HS-5 (cell line): ENCODE measurements at places on chromosomes 7 and 10.

DNA sequence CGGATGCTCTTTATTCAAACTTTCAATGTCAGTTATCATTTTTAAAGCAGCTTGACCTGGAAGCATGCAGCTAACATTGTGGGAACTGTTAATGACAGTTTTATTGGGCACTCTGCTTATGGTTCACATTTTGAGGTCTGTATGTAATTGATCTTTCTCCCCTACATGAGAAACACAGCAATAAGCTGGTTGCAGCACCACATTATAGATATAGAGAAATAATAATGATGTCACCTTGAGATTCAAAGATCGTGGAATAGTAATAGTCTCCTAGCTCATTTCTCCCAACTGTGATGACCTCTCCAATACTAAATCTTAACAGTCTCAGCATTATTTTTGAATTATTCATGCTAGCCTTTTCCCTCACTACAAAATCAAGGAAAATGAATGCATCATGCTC lies 22.7 kb upstream of the MGMT start:
- DNase-seq, result no peak

DNA sequence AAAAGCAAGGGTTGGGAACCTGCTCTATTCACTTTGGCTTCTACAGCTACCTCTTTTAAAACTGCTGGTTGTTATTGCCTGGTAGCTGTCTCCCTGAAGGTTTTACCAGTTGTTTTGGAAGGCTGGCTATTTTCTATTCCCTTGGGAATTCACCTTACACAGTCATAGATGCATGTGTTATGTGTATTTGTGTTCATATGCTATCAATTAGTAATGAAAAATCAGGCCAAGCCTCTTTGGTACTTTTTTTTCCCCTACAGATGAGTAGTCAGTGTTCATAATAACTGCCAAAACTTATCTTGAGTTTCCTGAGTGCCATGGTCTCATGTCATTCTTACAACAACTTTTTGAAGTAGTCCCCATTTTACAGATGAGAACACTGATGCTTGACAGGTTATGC lies 738.0 kb upstream of the GALNT17 start:
- DNase-seq, result no peak

DNA sequence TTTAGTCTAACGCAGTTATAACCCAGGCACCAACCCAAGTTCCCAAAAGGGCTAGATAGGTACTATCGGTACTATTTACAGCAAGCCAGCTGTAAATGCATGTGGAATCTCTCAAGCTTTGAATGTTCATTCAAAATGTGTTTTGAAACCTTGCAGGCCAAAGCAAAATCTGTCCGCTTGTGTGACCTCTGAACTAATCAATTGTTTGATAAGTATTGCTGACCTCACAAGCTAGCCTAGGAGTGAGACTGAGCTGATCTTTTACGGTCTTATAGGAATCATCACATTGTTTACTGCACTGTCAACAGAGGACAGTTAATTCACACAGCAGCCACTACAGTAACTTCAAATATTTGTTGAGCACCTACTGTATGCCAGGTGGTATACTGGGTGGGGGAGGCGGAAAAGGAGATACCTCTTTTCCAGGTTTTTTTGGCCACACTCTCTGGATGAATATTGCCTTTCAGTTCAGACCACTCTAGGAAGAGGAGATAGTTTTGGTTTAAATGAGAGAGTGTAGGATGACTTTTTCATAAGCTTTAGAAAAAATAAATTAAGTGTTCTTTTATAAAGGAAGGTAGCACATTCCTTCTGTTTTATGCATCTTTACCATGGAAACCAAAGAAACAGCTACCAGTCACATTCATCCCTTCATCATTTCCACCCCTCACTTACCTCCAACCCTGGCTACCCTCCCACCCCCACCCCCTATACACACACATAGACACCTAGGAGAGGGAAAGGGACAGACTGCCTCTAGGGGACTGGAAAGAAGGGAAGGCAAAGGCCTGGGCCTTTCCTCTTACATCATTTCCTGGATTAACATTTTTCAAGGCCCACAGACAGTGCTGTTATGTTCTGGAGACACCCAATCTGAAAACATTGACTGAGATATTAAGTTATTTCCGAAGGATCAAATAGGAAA lies 2.4 kb downstream of the PAPSS2 start:
- DNase-seq, result no peak

- DNase-seq, result no peak
Observed at GRCh38 chr10:97762816-97763215, 9.0 kb downstream of the SFRP5 start.

DNA sequence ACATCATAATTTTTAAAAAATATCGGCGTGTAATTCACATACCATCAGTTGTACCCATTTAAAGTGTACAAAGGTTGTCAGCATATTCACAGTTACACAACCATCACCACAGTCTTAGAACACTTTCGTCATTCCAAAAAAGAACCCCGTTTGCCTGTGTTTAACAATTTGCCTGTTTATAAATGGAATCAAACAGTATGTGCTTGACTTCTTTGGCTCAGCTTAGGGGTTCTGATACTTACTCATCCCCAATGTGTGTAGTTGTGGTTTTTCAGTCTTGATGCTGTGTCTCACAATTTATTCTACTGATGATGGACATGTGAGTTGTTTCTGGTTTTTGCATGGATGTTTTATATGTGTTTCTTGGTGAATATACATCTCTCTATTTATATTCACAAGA lies 50.0 kb downstream of the PRPF18 start:
- no peak for DNase-seq

- DNase-seq, result no peak
Observed at GRCh38 chr7:108455998-108456677, at the start of gene NRCAM. TSS of gene NRCAM (minus strand) at chr7:108456436. CDS start at chr7:108240064, 216,372 bp downstream.

- no peak for DNase-seq
Observed at GRCh38 chr7:75639071-75639885, 99.5 kb downstream of the HIP1 start.

DNA sequence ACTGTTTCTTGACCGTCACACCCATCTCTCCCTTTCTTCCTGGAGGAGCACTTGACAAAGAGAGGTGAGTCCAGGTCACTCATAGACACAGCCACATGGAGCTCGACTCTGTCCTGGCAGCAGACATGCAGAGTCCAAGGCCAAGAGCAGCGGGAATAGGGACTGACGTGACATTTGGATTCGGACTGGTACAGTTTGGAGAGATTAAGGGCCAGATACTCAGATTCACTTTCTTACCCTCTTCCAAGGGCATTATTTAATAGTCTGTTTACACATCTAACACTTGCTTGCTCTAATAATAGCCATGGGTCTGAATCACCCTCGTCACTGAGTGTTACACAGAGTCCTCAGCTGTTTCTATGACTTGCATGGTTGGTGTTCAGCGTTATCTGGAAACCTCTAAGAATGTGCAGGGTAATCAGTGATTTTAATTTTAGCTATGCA lies 39.2 kb upstream of the OTUD1 start:
- peak; percentile 45 for DNase-seq

GRCh38 chr10:78937800-78938694 lies 130.7 kb upstream of the ZMIZ1 start:
- DNase-seq, result no peak

DNA sequence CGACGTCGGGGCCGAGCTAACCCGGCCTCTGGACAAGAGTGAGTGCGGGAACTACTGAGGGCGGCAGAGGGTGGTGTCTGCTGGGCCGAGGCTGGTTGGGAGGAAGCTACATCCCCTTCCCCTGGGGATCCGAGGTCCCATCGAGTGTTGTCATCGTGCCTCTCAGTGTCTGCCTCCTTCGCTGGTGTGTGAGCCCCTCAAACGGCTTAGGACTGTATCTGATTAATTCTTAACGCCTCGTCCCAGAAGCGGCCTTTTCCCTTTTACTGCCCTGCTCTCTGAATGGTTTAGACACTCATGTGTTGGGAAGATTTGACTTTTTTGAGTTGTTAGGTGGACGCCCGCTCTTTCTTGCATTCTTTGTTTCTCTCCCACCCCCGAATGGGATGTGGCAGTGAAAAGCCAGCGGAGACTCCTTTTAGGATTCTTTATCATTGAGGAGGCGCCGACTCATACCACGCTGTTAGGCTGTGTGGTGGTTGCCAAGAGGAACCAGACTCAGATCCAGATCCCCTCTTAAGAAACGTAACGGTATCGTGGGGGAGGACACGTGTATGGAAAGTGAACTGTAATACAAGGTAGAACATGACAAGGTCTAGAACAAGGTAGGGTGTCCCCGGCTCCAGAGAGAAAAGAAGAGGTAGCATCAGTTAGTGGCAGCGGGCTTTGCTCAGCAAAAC lies 631 bp downstream of the SUPV3L1 start:
- DNase-seq, result no peak

DNA sequence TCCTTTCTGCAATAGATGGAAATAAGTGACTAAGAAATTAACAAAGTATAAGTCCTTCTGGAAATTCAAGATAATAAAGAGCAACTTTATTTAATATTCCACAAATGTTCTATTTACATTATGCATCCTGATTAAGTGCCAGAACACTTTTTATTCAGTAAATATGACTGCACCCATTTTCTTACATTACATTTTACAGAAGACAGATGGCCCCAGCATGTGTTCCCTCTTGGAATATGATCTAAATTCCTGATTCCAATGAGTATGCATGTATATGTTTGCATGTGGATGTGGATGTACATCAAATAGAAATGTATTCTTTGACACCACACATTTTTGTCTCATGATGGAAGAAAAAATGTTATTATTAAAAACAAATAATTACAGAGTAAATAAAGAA lies 628.7 kb upstream of the SEMA3D start:
- no peak for DNase-seq

GRCh38 chr7:74223711-74224510 lies 14.1 kb downstream of the LAT2 start:
- no peak for DNase-seq

DNA sequence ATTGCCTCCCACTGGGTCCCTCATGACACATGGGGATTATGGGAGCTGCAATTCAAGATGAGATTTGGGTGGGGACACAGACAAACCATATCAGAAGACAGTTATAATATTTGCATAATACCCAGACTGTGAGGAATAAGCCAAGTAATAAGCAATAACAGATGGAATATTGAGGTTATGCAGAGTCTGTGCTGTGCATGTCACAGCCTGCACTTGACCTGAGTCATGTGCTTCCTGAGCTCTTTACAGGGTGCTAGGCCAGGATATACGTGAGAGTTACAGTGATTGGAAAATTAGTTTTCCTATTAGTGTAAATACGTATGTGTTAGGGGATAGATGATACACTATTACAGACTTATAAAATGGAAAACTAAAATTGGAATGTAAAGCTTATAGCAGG lies 288.7 kb downstream of the SDK1 start:
- DNase-seq, result no peak

DNA sequence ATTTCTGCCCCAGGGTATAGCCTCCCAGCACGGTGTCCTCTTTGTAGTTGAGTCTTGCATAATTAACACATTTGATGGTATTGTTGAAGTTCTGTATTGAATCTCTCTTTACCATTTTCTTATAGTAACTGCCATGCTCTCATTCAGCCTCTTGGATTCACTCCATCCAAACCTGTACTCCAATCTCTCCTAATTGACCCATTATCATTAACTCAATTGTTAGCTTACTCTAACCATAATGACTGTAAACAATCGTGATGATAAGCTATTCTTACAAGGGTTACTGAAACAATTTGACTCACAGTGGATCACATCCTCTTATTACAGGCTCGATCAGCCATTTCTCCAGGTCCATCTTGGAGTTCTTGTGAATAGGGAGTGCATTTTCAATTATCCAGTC lies 191.9 kb upstream of the AGK start:
- DNase-seq, result no peak

GRCh38 chr10:10829576-10829975 lies 188.1 kb upstream of the CELF2 start:
- no peak for DNase-seq

GRCh38 chr7:37007268-37007667 lies 283.0 kb upstream of the AOAH start:
- DNase-seq, result no peak

- no peak for DNase-seq
Observed at GRCh38 chr7:106980358-106980685, 64.2 kb upstream of the PRKAR2B start.

DNA sequence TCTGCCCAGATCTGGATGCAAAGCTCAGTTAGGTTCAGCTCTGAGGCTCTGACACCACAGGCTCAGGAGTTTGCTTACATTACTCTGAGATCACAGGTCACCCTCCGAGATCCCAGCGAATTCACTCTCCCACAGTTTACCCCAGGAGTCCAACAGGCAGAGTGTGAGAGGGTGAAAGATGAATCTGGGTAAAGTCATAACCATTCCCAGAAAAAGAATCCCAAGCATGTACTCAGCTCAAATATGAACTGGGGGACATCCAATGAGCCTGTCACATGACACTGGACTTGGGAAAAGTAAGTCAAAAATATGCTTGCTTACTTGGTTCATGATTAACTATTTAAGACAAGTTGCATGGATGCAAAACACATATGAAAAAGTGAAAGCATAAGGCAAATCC lies 110.3 kb upstream of the ARID5B start:
- no peak for DNase-seq

DNA sequence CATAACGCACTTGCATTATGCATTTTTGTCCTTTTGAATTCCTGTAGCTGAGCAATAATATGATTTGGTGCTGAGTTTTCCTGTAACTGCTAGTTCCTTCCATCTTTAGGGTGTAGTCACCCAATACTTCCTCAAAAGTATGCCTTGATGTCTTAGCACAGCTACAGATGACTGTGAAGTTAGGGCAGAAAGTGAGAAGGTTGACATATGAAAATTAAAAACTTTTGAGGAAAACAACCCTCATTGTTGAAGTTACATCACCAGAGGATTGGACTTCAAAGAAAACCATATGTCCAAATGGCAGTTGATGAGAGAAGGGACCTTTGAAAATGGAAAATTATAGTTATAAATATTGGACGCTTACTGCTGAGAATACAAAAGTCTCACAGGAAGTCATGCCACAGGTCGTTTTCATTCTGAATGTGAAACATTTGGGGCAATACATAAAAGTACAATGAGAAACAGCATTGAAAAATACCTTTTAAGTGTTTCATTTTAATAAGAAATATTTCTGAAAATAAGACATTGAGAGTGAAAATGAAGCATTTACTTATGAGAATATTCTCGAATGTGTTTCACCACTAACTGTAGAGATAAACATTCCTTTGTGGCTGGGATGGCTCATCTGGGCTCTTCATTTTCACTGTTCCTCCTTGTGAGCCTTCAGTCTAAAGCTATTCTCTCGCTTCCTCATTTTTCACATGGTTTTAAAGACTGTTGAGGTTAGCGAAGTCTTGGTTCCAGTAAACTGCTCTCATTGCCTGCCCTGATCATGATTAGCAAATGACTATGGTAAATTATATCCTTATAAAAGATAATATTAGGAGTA lies 61.4 kb upstream of the NME8 start:
- no peak for DNase-seq

- DNase-seq, result no peak
Observed at GRCh38 chr7:53035499-53036412, at the start of gene POM121L12. TSS of gene POM121L12 (plus strand) at chr7:53035633. CDS start at chr7:53035672, 39 bp downstream.

- DNase-seq, result peak; percentile 29
Observed at GRCh38 chr10:33653584-33654367, 319.3 kb upstream of the NRP1 start.
